Stimulated activated CD8-positive, alpha-beta memory T cell treated with anti-CD3 and anti-CD28 coated beads, Interleukin-4, amount 100 ng/mL, for 1 hour (primary cell): ENCODE measurements at places on chromosomes 4 and X.

DNA sequence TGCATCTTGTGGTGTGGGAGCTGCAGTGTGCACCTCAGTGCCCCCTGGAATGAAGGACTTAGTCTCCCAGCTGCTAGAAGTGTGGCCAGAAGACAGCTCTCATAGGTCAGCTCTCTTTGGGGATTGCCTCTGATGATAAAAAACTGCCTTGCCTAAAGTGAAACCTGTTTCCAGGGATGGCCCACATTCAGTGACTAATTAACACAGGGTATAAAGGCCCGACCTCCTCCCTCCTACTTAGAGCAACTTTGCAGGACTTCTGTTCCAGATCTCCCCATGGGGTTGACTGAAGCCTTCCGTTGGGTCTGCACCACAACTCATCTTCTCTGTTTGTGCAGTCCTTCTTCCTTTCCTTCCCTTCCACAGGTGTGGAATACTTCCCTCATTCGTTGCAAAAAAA lies 53.2 kb downstream of the SPINK2 start:
- no peak for DNase-seq

DNA sequence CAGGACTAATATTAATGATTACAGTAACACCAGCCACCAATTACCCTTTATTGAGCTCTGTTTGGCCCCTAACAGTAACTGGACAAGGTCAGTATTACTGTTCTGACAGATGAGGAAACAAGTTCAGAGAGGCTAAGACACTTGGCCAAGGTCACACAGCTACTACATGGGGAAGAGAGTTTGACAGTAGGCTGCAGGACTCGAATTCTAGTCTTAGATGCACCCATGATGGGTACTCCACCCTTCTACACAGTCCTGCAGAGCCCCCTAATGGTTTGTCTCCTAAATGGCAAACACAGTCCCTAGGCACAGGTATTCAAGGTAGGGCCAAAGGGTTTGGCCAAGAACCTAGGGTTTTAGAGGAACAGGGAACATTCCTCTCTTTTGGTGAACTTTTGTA lies 93.9 kb downstream of the NSUN7 start:
- DNase-seq = no peak

GRCh38 chr4:38749336-38749735 lies 33.5 kb downstream of the TLR10 start:
- DNase-seq = no peak

DNA sequence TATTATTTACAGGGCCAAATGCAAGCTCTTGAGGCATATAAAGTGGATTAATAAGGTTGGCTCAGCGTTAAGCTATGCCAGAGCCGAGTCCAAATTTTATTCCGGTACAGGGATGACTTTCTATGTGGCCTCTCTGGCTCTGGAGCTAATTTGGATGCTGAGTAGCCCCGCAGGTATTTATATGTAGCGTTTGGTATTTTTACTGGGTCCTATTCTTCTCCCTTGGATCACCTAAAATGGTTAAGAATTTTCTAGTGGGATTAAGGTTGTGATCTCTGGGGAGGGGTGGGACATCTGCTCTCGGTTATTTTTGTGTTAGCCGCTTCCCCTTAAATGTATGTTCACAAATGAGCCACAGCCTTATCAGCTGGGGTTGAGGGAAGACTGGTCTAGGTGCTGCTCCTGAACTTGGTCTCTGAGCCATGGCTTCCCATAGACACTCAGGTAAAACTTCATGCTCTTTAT lies 49.4 kb downstream of the FHL1 start:
- DNase-seq = no peak

- DNase-seq = no peak
Observed at GRCh38 chr4:98275145-98275544, 14.0 kb downstream of the RAP1GDS1 start.

GRCh38 chrX:44155126-44155525 lies 181.9 kb upstream of the NDP start:
- no peak for DNase-seq

- DNase-seq = no peak
Observed at GRCh38 chrX:40418813-40419195, 162.0 kb upstream of the ATP6AP2 start.

GRCh38 chr4:126273746-126274145 lies 959.0 kb downstream of the FAT4 start:
- no peak for DNase-seq

GRCh38 chr4:132709056-132709455 lies 440.0 kb upstream of the PCDH10 start:
- DNase-seq = no peak

DNA sequence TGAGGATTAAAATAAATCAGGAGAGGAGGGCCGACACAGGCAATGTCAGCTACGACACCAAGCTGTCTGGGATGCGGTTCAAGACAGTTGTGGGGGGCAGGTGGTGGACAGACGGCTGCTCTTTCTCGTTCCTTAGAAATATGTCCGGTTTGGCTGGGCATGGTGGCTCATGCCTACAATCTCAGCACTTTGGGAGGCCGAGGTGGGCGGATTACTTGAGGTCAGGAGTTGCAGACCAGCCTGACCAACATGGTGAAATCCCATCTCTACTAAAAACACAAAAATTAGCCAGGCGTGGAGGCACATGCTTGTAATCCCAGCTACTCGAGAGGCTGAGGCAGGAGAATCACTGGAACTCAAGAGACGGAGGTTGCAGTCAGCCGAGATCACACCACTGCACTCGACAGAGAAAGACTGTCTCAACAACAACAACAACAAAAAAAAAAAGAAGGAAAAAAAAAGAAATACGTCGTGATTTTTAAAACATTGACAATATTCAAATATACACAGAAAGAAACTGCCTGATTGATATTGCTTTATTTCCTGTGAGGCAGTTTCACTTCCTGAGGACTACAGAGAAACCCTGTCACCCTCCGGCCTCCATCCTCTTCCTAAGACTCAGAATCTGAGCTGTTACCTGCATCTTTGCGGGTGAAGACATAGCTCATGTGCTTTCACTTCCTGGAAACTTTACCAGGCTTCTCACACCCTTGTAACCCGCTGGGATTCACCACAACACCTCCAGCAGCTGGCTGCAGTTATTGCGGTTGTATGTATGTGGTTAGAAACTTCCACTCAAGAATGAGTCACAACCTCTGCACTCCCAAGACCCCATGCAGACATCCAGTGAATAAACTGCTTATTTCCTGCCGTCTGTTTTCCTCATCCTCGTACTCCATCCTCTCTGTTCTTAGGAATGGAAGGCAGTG lies 63.8 kb upstream of the STS start:
- peak; percentile 28 for DNase-seq

DNA sequence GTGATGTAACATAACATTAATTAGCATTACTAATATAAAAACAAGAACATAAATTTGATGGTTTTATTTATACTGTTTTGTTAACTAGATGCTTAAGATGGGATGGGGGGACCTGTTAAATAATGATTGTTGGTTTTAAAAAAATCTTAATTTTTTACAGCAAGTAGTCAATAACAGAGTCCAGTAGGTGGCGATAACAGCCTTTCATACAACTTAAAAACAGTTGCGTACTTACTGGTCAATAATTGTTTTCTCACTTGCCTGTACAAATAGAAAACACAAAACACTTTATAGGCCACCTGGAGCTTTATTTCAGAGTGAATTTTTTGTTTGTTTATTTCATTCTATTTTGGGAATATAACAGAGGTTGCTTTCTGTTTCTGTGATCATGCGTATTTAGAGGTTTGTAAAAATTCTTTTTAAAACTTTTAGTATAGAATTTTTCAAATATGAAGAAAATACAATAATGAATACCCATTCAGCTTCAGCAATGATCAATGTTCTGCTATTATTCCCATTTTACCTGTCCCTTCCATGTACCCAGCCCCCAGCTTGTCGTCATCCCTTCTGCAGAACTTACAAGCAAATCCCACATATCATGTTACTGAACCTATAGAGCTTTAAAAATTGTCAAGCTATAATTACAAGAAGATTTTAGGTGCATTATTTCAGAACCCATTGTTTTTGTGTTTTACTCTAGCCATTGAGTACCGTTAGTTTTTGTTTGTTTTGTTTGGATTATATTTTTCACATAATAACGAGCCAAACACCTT lies 97.1 kb downstream of the MRPL1 start:
- no peak for DNase-seq

- no peak for DNase-seq
Observed at GRCh38 chrX:133440081-133440796, 24.9 kb upstream of the GPC4 start.

- DNase-seq = no peak
Observed at GRCh38 chr4:42843694-42844093, 48.8 kb upstream of the GRXCR1 start.

DNA sequence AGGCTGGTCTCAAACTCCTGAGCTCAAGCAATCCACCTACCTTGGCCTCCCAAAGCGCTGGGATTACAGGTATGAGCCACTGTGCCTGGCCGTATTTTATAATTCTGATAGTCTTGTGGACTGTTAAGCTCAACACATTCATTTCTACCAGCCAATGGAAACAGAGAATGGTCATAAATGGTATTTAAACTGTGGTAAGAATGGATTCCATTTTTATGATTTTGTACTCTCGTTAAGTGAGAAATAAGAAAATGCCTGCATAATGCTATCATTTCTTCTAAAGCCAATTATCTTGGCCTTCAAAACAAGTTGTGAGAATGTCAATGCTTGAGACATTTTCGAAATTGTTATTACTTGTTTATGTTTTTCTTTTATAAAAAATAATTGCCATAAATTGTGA lies 321.0 kb downstream of the IL15 start:
- DNase-seq = no peak

GRCh38 chrX:153063315-153063714 lies 7.0 kb downstream of the PNMA3 start:
- no peak for DNase-seq

- DNase-seq = no peak
Observed at GRCh38 chrX:15761564-15762191, 23.6 kb downstream of the CA5B start.

GRCh38 chrX:9324676-9325075 lies 140.2 kb upstream of the TBL1X start:
- DNase-seq = no peak

DNA sequence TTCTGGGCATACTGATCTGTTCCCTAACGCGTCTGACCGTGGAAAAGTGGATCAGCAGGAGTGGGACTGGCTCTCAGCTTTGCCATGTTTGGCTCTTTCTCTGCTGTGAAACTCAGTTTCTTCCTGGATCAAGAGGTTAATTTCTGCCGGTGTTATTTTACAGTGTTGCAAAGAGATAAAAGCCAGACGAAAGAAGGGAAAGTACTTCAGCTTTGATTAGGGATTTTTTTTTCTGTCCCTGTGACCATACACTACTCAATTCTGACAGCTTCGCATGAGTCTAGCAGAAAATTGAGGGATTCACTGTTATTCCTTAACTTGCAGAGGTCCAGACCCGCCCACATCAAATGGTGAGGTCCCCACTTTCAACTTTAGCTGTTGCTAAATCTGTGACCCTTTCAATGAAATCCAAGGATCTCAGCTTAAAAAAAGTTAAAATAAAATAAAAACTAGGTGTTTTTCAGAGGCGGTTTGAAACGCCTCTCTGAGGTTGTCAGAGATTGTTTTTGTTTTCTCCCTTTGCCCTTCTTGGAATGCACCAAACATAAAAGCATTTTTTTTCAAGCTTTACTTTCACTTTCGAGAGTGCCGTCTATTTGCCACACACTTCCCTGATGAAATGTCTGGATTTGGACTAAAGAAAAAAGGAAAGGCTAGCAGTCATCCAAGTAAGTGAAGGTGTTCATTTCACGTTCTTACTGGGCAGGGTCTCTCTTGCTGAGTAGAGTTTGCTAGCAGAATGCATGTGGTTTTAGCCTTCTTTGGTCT lies at the start of gene TLR3:
TLR3 (plus strand) TSS at position 576 of the 768 bp plus-strand sequence. CDS start 7,464 bp downstream, outside the sequence.
- DNase-seq = no peak

GRCh38 chrX:23981222-23981621 lies 45.8 kb downstream of the KLHL15 start:
- no peak for DNase-seq

DNA sequence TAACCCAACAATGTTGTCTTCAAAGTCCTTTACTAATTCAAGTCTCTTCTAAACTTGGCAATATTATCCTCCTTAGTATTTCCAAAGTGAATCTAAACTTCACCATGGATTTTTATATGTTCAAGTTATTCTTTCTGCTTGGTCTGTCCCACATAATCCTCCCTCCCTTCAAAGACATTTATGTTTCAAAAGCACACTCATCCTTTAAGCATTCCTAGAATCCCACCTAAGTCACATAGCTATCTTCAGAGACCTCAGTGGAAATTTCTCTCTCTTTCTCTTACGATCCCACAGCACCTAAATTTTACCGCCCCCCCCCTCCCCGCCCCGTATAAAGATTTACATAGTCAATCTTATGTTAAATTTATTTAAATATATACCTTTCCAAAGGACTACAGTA lies 314.9 kb upstream of the GRIA3 start:
- DNase-seq = no peak

DNA sequence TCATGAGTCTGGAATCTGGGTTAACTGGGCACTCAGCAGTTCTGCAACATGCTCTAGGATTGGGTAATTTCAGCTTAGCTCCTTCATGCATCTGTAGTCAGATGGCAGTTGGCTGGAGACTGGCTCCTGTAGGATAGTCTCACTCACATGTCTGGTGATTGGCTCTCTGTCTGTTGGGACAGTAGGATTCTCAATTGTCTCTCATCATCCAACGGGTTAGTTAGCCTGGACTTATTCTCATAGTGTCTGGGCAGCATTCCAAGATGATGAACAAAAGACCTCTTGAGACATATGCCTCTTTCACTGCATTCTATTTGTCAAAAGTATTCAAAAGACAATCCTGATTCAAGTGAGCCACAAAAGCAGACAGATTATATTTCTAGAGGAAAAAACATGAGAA lies 795.6 kb upstream of the GALNTL6 start:
- DNase-seq = no peak

- DNase-seq = no peak
Observed at GRCh38 chrX:154648931-154649330, 4.4 kb downstream of the CTAG2 start.

- DNase-seq = no peak
Observed at GRCh38 chr4:288891-289290, 16.4 kb downstream of the ZNF732 start.

- DNase-seq = no peak
Observed at GRCh38 chr4:70858454-70858853, 18.8 kb upstream of the GRSF1 start.

DNA sequence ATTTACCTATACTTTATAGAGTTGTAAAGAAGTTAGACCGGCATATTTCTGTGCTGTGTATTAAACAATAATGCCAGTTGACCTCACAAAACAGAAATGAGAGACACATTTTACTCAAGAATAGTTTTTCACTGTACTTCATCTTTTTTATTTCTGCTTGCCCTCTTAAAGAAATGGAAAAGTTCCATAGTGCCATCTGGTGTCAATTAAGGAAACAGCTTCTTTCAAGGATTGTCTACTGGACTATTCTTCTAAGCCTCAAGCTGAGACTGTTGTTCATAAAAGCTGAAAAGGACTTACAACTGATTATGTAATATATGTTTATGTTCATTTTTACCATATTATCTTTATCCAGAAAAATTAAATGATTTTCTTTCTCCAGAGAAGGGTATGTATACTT lies 1523.7 kb downstream of the ARAP2 start:
- DNase-seq = no peak

DNA sequence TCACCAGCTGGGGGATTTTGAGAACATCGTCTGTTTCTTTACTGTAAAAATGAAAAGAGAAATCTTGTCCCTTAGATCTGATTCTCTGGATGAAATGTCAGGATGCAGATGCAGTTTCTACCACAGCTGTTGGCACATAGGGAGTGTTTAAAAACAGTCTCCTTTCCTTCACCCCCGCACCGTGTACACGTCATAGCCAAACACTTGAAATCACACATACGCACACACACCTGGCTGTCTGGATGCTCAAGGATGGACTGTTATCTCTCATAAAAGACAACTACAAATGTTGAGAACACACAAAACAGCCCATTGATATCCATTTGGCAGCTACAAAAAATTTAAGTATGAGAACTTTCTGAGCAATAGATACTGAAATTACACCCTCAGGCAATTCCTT lies 275.8 kb upstream of the CLNK start:
- DNase-seq = no peak
